Naive B cell (primary cell): ENCODE measurements at places on chromosomes 6 and 20. TPM values are rescaled to one million over a fixed set of nuclear protein-coding genes. Genes with fewer than 3 reads are reported as not detected.
A peak's percentile ranks its signal among the peaks of the same experiment; 100 is the strongest.

The BHLHE23 gene
- polyA plus RNA-seq = not detected

The EPPIN gene
- polyA plus RNA-seq = not detected

The ZNF76 gene
- 42.1 TPM for polyA plus RNA-seq

The THBS2 gene
- 0.05 TPM for polyA plus RNA-seq

The BPI gene
- not detected for polyA plus RNA-seq

The TCP11 gene
- not detected for polyA plus RNA-seq

The SLC17A1 gene
- polyA plus RNA-seq = not detected

The CARMIL1 gene
- 6.3 TPM for polyA plus RNA-seq

The UBE2J1 gene
- 130 TPM for polyA plus RNA-seq

The SMAP1 gene
- polyA plus RNA-seq = 15.4 TPM

The NFATC2 gene
- polyA plus RNA-seq = 15.9 TPM

The PCK1 gene
- polyA plus RNA-seq = not detected

The NCR2 gene
- not detected for polyA plus RNA-seq

The ANKEF1 gene
- polyA plus RNA-seq = 5.4 TPM

The PSMA7 gene
- 420 TPM for polyA plus RNA-seq

DNA sequence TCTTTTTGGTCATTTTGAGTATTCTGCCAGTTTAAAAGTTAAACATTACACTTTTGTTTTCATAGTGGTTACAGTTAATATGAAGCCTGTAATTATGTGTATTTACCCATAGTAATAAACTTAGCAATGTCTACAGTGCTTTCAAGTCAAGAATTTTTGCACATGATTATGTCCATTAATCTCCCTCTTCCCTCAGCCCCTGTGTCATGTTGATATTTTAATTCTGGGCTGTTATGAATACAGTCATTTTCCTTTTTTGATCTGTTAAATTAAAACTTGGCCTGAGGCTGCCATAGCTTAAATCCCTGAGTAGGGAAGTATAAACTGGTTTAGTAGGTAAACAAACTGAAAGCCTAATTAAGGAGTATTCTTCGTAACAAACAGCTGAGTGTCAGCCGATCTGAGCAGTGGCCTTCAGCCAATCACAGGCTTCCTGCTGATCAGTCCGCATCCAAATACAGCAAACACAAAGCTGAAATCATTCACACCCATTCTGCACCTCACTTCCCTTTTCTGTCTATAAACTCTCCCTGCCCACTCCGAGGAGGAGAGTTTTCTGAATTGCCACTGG is 9.5 kb upstream of the SFT2D1 start:
- no peak overlapping the region for H3K27ac ChIP-seq
- peak overlapping the region; percentile 66 for H3K4me3 ChIP-seq
- peaks cover 8% of the 10 kb centered on the region for H3K4me1 ChIP-seq
- DNase-seq = peak; percentile 60
- H3K36me3 ChIP-seq = no peaks in the 10 kb centered on the region
- no peaks in the 10 kb centered on the region for H3K27me3 ChIP-seq

DNA sequence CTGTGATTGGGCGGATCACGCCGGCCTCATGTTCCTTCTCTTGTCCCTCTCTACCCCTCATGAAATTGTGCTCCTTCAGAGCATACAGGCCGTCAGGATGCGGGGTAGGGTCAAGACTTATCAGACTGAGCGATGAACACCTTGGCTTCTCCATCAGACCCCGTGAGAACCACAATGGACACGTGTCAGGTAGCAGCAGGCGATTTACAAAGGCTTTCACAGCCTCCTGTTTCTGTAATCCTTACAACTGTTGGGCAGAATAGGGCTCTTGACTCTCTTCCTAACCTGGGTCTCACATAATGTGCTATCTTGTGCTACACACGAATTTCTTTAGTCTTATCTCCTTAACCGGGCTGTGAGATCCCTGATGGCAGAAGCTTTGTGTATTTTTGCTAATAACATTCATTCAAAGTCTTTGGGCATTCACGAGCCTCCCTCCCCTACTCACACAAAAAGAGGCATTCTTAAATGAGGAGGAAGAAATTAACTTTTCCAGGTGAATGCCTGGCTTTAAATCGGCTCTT is 122.9 kb upstream of the SLC22A23 start:
- H3K4me3 ChIP-seq = no peak overlapping the region
- H3K36me3 ChIP-seq = no peaks in the 10 kb centered on the region
- no peak overlapping the region for H3K27ac ChIP-seq

GRCh38 chr6:31576897-31577578 is 1.7 kb downstream of the TNF start:
- H3K36me3 ChIP-seq = peaks cover 24% of the 10 kb centered on the region
- H3K27me3 ChIP-seq = no peaks in the 10 kb centered on the region
- peaks cover 85% of the 10 kb centered on the region for H3K4me1 ChIP-seq
- peak overlapping the region; percentile 87 for H3K27ac ChIP-seq

DNA sequence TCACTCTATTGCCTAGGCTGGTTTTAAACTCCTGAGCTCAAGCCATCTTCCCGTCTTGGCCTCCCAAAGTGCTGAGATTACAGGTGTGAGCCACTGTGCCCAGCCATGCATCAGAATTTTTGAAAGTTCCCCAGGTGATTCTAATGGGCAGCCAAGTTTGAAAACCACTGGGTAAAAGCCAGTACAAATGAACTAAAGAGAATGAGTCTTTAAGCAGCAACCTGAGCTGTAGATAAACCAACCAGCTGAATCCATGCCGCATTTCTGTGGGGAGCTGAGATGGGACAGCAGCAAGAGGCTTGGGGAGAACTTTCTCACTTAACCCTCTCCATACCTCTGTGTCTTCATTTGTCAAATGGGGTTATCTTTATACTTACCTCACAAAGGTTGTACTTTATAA is 67.5 kb downstream of the VEGFA start:
- no peak overlapping the region for H3K27ac ChIP-seq
- H3K4me3 ChIP-seq = no peak overlapping the region
- H3K4me1 ChIP-seq = no peaks in the 10 kb centered on the region
- no peak for DNase-seq
- no peaks in the 10 kb centered on the region for H3K27me3 ChIP-seq

DNA sequence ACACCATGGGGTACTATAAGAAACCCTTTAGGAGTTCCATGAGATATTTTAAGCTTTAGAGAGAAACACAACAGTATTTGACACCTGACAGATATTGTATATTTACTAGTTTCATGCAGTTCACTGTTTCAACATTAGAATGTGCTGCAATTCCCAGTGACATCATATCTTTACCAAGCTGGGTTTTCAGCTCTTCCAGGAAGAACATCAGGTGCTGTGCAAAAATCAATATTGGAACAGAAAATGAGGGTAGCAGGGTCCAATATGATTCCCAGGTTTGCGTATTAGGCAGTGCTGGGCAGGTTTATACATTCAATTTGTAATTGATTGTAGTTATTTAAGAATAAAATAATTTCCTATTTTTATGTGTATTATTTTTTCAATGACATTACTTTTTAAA is 500.0 kb upstream of the EPHA7 start:
- no peak overlapping the region for H3K27ac ChIP-seq
- no peak for DNase-seq
- H3K27me3 ChIP-seq = no peaks in the 10 kb centered on the region
- H3K4me1 ChIP-seq = no peaks in the 10 kb centered on the region

DNA sequence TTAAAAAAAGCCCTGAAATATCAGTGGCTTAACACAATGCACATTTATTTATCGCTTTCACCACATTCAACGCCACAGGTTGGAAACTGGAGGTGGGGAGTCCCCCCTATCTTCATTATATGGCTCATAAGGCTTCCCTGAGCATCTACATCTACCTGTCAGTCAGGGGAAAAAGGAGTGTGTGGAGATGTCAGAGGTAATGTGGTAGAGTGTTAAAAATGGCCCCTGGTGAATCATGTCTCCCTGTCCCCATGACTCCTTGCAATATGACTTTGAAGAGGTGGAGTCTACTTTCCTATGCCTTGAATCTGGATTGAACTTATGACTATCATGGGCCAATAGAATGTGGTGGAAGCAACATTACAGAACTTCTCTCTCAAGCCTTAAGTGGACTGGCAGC is 65.5 kb upstream of the BTBD3 start:
- H3K4me1 ChIP-seq = no peaks in the 10 kb centered on the region
- DNase-seq = no peak
- no peak overlapping the region for H3K27ac ChIP-seq
- no peak overlapping the region for H3K4me3 ChIP-seq
- H3K27me3 ChIP-seq = peaks cover 5% of the 10 kb centered on the region
- H3K36me3 ChIP-seq = no peaks in the 10 kb centered on the region

- H3K27ac ChIP-seq = peak overlapping the region; percentile 89
- peaks cover 49% of the 10 kb centered on the region for H3K4me1 ChIP-seq
- peaks cover 28% of the 10 kb centered on the region for H3K36me3 ChIP-seq
- no peaks in the 10 kb centered on the region for H3K27me3 ChIP-seq
Observed at GRCh38 chr6:69894578-69895347, 28.4 kb downstream of the COL19A1 start.

- DNase-seq = no peak
- no peak overlapping the region for H3K4me3 ChIP-seq
- peaks cover 4% of the 10 kb centered on the region for H3K4me1 ChIP-seq
- H3K27ac ChIP-seq = no peak overlapping the region
Observed at GRCh38 chr6:89140347-89141156, 5.3 kb upstream of the PM20D2 start.

DNA sequence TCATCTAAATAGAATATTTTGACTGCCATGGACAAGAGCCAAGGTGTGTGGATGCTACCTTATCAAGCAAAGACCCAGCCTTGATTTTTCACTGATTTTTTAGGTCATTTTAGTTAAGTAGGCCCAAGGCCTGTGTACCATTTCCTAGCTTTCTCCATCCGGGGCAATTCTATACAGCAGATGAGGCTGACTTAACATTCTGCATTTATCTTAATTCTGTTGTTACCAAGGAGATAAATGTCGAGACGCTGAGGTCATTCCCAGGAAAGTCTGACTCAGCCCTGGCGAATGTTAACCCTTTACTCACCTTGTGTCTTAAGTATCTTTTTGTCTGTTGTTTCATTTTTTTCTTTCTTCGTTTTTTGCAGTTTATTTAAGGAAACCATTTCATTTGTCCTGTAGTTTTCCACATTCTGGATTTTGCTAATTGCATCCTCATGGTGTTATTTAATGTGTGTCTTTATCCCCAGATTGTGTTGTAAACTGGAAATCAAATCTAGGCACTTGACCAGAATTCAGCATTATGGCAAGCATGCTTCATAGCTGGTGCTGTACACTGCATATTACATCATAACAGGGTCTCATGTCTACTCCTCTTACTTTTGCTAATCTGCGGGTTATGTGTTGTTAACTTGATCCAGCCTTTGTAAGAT is 277.0 kb downstream of the CDKAL1 start:
- peaks cover 13% of the 10 kb centered on the region for H3K36me3 ChIP-seq
- no peak for DNase-seq

- peaks cover 27% of the 10 kb centered on the region for H3K36me3 ChIP-seq
- no peak overlapping the region for H3K27ac ChIP-seq
- no peak for DNase-seq
- peaks cover 41% of the 10 kb centered on the region for H3K27me3 ChIP-seq
Observed at GRCh38 chr20:57928181-57928967, 218.6 kb upstream of the PMEPA1 start.

- no peaks in the 10 kb centered on the region for H3K4me1 ChIP-seq
- no peak for DNase-seq
- no peaks in the 10 kb centered on the region for H3K27me3 ChIP-seq
- H3K36me3 ChIP-seq = no peaks in the 10 kb centered on the region
- H3K4me3 ChIP-seq = no peak overlapping the region
Observed at GRCh38 chr6:154056536-154056935, 17.5 kb downstream of the OPRM1 start.

DNA sequence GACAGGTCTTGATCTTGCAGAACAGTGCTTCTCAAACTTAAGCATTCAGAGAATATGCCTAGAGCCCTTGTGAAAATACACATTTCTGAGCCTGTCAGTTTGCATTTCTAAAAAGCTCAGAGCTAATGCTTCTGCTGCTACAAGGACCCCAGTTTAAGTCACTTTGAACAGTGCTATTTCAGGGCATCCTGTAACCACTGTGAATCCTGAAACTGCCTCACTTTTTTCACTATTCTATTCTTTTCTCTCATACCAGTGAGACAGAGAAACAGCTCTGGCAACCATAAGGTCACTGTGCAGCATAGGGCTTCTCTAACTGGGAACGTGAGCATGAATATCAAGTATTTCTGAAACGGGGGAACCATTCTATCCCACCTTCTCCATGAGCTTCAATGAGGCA is 51.2 kb downstream of the LGSN start:
- no peak for DNase-seq
- no peaks in the 10 kb centered on the region for H3K27me3 ChIP-seq
- H3K36me3 ChIP-seq = no peaks in the 10 kb centered on the region
- H3K4me1 ChIP-seq = no peaks in the 10 kb centered on the region
- H3K4me3 ChIP-seq = no peak overlapping the region

GRCh38 chr6:134866563-134866962 is 83.3 kb downstream of the ALDH8A1 start:
- H3K27ac ChIP-seq = no peak overlapping the region
- H3K36me3 ChIP-seq = no peaks in the 10 kb centered on the region
- peaks cover 3% of the 10 kb centered on the region for H3K27me3 ChIP-seq
- H3K4me3 ChIP-seq = no peak overlapping the region

GRCh38 chr6:125987026-125987617 is 782 bp downstream of the TRMT11 start:
- no peak overlapping the region for H3K27ac ChIP-seq
- H3K4me3 ChIP-seq = no peak overlapping the region
- H3K4me1 ChIP-seq = peaks cover 6% of the 10 kb centered on the region
- H3K27me3 ChIP-seq = no peaks in the 10 kb centered on the region
- no peak for DNase-seq

DNA sequence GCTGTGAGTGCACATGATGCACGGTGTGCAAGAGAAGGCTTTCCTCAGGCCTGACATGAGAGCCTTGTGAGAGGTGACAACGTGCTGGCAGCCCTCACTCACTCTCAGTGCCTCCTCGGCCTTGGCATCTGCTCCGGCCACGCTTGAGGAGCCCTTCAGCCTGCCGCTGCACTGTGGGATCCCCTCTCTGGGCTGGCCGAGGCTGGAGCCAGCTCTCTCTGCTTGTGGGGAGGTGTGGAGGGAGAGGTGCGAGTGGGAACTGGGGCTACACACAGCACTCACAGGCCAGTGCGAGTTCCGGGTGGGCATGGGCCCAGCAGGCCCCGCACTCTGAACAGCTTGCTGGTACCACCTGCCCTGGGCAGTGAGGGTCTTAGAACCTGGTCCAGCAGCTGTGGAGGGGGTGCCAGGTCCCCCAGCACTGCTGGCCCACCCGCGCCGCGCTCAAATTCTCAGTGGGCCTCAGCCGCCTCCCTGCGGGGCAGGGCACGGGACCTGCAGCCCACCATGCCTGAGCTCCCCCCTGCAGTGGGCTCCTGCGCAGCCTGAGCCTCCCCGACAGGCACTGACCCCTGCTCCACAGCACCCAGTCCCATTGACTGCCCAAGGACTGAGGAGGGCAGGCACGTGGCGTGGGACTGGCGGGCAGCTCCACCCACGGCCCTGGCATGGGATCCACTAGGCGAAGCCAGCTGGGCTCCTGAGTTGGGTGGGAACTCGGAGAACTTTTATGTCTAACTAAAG is 74.9 kb upstream of the BMP5 start:
- H3K4me3 ChIP-seq = no peak overlapping the region
- no peaks in the 10 kb centered on the region for H3K4me1 ChIP-seq
- DNase-seq = no peak
- no peak overlapping the region for H3K27ac ChIP-seq

GRCh38 chr6:80641591-80641990 is 535.1 kb downstream of the BCKDHB start:
- no peaks in the 10 kb centered on the region for H3K4me1 ChIP-seq
- DNase-seq = no peak
- no peak overlapping the region for H3K27ac ChIP-seq
- no peak overlapping the region for H3K4me3 ChIP-seq
